Activated naive CD4-positive, alpha-beta T cell treated with anti-CD3 and anti-CD28 coated beads, Interleukin-2, amount 50 U/mL, for 16 hours (primary cell): ENCODE measurements at places on chromosomes 3 and 15.

DNA sequence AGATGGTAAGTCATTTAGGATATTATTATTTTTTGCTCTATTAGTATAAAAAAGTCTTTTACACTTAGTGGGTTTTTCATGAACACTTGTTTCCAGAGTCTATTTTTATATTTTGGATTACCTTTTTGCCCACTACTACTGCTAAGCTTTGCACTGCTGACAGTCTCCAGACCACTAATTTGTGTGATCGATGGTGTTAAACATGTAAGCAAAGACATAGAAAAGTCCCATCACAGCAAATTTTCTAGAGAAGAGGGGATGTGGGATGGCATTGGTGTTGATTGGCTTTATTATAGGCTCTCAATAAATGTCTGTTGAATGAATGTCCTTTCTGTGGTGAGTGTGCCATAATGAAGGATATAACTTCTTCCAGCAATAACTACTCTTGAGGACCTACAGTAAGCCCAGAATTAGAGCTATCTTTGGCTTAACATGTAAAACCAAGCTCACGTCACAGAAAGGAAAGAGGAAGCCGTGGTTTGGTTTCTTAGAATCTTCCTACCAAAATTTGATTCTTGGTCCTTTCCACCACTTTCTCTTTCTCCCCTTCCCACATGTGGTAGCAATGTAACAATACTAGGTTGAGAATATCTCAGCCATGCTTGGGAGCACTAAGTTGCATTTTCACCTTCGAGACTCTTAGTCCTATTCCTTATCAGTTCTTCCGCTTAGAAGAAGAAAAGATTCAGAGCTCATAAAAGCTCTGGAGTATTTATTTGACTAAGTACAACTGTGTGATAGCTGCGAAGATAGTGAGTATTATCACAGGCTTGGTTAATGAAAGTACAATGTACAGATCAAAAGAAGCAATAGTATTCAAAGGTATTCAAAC, 90.6 kb upstream of the UMPS start:
- no peak for DNase-seq

- DNase-seq = no peak
These were observed 65.0 kb downstream of the IFT57 start for GRCh38 chr3:108157273-108157672.

DNA sequence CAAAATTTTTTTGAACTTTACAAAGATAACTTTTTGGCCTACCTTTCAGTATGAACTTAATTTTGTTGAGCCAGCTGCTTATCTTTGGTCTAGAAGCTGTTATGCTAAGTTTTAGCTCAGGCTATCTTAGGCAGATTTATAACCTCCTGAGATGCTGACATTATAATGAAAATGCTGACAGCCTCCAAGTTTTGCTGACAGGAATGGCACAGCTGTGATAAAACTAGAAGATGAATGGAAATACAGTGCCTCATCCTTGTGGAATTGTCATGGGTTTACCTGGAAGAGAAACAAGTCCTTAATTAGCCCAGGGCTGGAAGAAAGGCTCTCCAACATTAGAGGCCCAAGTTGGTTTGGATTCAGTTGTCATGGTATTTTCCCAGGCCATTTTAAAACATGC, 123.3 kb downstream of the OXSM start:
- DNase-seq = no peak

- DNase-seq = no peak
These were observed 258.7 kb downstream of the SLCO3A1 start for GRCh38 chr15:92112180-92112579.

GRCh38 chr3:126261037-126261436, 80.7 kb upstream of the ALDH1L1 start:
- no peak for DNase-seq

- DNase-seq = no peak
These were observed 140.5 kb upstream of the SGO1 start for GRCh38 chr3:20326541-20326940.

DNA sequence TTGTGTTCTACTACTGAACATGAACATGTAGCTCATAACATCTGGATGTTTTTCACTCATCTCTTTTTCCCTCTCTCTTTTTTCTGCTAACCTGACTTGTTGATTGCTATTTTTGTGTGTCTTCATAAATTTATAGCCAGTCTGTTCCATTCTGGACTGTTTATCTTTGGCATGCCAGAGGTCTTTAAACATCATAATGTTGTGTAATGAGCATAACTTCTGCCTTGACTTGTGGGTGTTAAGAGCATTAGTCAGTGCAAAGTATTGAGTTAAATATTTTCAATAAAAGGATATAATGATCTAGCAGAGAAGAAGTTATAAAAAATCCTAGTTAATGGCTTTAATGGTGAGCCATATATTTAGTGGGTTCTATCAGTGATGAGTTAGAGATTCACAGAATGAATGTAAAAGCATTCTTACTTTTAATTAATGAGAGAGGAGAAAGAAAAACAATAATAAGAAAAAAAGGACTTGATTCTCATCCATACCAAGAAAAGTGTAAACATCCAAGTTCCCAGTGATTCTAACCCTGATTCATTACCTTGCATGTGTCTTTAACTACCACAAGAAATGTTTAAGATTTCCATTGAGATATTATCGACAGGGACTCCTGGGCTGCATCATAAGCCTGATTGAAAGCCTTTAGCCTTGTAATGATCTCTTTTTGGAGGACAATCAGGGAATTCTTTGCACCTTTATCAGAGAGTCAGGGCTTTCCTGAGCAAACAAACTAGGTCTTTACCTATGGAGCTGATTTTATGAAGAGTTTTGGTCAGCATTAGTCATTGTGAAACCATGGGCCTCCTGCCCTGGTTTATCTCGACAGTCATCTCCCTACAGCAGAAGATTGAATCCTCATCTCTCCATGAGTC, 22.9 kb downstream of the MITF start:
- no peak for DNase-seq

DNA sequence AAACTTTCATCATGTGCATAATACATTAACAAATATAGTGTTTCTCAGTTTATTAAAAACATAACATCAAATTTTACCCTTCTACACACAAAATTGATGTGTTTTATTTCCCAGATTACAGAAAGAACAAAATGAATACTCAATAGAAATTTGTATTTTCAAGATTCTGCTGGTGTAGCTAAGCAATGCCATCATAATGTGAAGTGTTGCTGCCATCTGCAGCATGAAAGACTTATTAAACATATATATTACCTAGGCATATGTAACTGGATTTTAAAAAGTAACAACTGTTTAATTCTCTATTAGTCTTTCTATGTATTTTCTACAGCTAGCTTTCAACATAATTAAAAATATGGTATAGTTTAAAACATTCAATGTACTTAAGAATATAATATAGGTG, 27.5 kb downstream of the PLSCR5 start:
- DNase-seq = no peak

- no peak for DNase-seq
These were observed 6.0 kb upstream of the ALPK3 start for GRCh38 chr15:84811151-84811550.

- DNase-seq = no peak
These were observed 64.1 kb downstream of the BTD start for GRCh38 chr3:15665510-15666150.
